Activated naive CD4-positive, alpha-beta T cell treated with anti-CD3 and anti-CD28 coated beads for 36 hours (primary cell): ENCODE measurements at places on chromosomes 7 and 10.
A peak's percentile ranks its signal among the peaks of the same experiment; 100 is the strongest.

GRCh38 chr7:74606909-74607510, 50.5 kb upstream of the GTF2I start:
- no peak for DNase-seq
- H3K27ac ChIP-seq: no peak overlapping the region
- peaks cover 5% of the 10 kb centered on the region for H3K4me1 ChIP-seq

DNA sequence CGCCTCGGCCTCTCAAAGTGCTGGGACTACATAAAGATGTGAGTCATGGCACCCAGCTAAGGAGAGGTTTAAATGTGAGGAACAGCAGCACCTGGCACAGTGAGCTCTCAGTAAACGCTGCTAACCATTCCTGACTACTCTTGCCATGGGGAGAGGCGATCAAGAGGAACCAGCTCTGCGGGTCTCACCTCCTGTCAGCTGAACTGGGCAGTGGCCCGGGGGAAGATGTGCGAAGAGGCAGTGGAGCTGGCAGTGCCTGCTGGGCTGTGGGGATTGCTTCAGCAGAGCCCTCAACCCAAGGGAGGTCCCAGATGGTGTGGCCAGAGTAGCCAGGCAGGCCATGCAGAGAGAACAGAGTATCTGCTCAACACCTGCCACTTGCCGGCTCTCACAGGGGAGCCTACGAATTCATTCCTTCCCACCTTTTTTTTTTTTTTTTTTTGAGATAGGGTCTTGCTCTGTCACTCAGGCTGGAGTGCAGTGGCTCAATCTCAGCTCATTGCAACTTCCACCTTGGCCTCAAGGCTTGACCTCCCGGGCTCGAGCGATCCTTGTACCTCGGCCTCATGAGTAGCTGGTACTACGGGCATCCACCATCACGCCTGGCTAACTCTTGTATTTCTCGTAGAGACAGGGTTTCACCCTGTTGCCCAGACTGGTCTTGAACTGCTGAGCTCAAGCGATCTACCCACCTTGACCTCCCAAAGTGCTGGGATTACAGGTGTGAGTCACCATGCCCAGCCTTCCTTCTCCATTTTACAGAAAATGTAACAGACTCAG, 6.8 kb downstream of the POLM start:
- no peak overlapping the region for H3K4me3 ChIP-seq
- no peak overlapping the region for H3K27ac ChIP-seq
- H3K36me3 ChIP-seq: peaks cover 37% of the 10 kb centered on the region
- peaks cover 21% of the 10 kb centered on the region for H3K4me1 ChIP-seq
- H3K27me3 ChIP-seq: no peaks in the 10 kb centered on the region

DNA sequence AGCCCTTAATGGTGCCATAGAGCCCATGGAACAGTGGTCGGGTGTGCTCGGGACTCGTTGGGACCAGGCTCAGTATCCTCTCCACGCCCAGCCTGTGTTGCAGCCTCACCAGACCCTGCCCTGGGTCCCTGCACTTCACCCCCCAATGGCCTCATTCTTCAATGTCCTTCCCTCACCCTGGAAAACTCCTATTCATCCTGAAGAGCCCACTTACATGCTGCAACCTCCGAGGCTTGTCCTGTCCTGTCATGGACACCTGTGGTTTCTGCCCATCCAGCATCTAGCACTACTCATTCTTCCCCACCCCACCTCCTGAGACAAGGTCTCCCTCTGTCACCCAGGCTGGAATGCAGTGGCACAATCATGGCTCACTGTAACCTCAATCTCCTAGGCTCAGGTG, 7.7 kb downstream of the MMD2 start:
- no peaks in the 10 kb centered on the region for H3K36me3 ChIP-seq
- H3K4me1 ChIP-seq: no peaks in the 10 kb centered on the region
- DNase-seq: no peak
- no peak overlapping the region for H3K27ac ChIP-seq

DNA sequence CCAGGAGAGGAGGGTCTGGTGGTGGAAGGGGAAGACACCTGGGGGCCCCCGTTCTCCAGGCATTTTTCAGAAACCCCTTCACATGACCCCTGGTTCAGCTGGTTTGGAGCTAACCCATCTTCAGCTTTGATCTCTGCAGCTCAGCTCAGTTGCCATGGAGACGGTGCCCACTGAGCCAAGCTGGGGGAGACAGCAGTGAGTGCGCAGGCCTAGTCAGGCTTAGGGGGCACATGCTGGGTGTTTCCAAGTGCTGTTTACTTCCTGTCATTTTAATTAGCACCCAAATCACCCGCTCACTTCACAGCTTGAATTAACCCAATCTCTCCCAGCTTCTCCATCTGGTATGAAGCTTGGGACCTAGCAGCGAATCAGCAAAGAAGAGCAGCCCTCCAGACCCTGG, 9.0 kb downstream of the SPOCK2 start:
- DNase-seq: peak; percentile 61
- peaks cover 92% of the 10 kb centered on the region for H3K4me1 ChIP-seq
- H3K4me3 ChIP-seq: no peak overlapping the region
- peaks cover 35% of the 10 kb centered on the region for H3K36me3 ChIP-seq

DNA sequence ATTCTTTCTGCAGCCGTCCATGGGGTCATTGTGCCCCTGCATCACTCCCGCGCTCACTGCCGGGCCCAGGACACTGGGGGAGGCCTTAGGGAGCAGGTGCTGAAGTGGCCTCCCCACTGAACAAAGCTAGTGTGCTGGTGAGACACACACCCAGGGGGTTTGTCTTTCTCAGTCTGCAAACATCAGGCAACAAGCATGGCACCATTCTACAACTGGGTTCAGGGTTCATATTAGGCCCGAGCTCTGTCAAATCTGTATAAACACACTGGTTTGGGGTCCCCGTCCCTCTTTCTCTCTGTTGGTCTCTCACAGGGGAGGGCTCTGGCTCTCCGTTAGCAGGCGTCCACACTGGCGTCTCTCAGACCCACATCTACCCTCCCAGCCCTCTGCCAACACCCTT, 11.1 kb upstream of the PPP2R2D start:
- DNase-seq: no peak
- H3K27ac ChIP-seq: no peak overlapping the region
- no peak overlapping the region for H3K4me3 ChIP-seq
- H3K36me3 ChIP-seq: no peaks in the 10 kb centered on the region
